ENCODE measurements at places on chromosomes 4 and X. TPM values are rescaled to one million over a fixed set of nuclear protein-coding genes. Genes with fewer than 3 reads are reported as not detected.

GRCh38 chr4:86967798-86968197 lies 33.0 kb downstream of the AFF1 start:
- no peak for DNase-seq

DNA sequence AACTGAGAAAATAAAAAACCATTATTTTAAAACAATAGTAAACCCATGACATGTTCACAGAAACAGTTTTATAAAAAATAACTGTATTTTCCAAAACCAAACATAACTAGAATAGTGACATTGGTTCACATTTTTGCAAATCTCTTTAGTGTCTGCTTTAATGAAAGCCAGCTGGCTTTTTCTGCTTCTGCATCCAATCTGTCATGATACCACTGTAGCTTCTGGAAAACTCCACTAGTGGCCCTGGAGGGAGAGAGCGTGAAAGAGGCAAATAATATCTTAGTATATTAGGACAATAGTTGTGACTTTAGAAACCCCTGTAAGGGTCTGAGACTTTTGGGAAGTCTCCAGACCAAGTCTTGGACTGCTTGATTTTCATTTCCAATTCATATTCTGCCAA lies 31.1 kb downstream of the FGFBP1 start:
- no peak for DNase-seq

- peak; percentile 51 for DNase-seq
Observed at GRCh38 chr4:107666134-107666533, 53.9 kb downstream of the PAPSS1 start.

Gene GPR119
- not detected for total RNA-seq

Gene SPINK2
- total RNA-seq, result not detected

GRCh38 chr4:148397771-148398170 lies 44.4 kb downstream of the NR3C2 start:
- DNase-seq, result no peak

Gene SULT1B1
- total RNA-seq, result 12.6 TPM

GRCh38 chrX:153496590-153496959 lies 1.8 kb downstream of the BGN start:
- no peak for DNase-seq

Gene ZDHHC15
- under 0.01 TPM for total RNA-seq

Gene TRO
- 4.4 TPM for total RNA-seq

GRCh38 chrX:40966213-40966820 lies 118.9 kb upstream of the USP9X start:
- peak; percentile 19 for DNase-seq

Gene ARHGAP10
- total RNA-seq, result 12.3 TPM

DNA sequence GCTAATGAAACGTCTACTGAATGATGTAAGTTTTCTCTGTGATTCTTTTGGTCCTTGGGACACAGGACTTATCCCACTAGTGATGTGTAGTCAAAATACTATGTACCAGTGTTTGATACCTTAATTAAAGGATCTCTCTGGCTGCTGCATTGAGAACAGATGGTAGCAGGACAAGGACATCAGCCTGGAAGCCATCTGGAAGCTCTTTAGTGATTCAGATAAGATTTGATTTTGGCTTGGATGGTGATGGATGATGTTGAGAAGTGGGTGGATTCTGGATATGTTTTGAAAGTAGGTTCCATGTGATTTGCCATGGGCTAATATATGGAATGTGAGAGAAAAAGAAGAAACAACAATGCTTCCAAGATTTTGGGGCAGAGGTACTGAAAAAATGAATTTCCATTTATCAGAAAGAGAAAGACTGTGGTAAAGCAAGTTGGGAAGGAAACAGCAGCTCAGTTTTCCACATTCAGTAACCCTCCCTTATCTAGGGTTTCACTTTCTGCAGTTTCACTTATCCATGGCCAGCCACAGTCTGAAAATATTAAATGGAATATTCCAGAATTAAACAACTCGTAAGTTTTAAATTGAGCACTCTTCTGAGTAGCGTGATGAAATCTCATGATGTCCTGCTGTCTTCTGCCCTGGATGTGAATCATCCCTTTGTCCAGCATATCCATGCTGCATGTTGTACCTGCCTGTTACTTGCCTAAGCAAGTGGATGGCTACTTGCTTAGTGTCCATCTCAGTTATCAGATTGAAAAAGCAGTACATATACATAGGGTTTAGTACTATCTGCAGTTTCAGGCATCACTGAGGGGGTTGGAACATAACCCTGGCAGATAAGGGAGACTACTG lies 15.6 kb downstream of the CD38 start:
- DNase-seq, result no peak

- no peak for DNase-seq
Observed at GRCh38 chr4:186039697-186040096, 29.3 kb upstream of the TLR3 start.

Gene ENAM
- total RNA-seq, result not detected

Gene RNF212
- total RNA-seq, result 0.85 TPM

- no peak for DNase-seq
Observed at GRCh38 chr4:67087897-67088296, 457.4 kb downstream of the CENPC start.

GRCh38 chr4:140989944-140990343 lies 143.3 kb downstream of the RNF150 start:
- DNase-seq, result no peak

- no peak for DNase-seq
Observed at GRCh38 chrX:40385256-40385655, 195.5 kb upstream of the ATP6AP2 start.

Gene TBC1D8B
- 7.9 TPM for total RNA-seq

Gene SH3TC1
- total RNA-seq, result 217 TPM

DNA sequence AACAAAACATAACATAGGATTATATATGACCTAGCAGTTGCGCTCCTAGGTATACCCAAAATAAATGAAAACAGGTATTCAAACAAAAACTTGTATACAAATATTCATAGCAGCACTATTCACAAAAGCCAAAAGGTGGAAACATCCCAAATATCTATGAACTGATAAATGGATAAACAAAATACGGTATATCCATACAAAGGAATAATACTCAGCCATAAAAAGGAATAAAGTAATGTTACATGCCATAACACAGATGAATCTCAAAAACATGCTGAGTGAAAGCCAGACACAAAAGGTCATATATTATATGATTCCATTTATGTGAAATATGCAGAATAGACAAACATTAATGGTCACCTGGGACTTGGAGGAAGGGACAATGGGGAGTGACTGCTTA lies 5.2 kb downstream of the WNK3 start:
- no peak for DNase-seq

DNA sequence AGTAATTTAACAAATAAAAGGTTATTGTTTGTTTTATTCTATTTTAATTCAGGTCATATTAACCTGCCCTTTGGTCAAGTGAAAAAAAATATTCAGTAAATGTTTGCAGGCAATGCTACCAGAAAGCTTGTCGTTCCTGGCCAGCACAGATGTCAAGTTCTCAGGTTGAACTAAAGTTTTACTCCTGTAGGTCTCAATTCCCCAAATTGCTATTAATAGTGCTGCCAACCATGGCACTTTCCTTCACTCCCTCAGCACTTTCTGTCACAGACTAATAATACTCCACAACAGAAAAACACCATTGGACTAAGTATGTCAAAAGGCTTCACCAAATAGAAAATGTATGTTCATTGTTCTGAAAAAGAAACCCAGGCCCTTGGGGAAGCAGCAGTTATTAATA lies 79.2 kb upstream of the C4orf54 start:
- no peak for DNase-seq

Gene C4orf50
- under 0.01 TPM for total RNA-seq

Gene HTR2C
- not detected for total RNA-seq

GRCh38 chrX:17183566-17183965 lies 191.4 kb upstream of the NHS start:
- DNase-seq, result no peak

- no peak for DNase-seq
Observed at GRCh38 chrX:8364369-8365141, 100.1 kb upstream of the VCX3B start.

Gene F8
- total RNA-seq, result 12.4 TPM

Gene HSFX2
- total RNA-seq, result 0.37 TPM

GRCh38 chr4:4618847-4619246 lies 77.0 kb upstream of the STX18 start:
- DNase-seq, result no peak
